ENCODE measurements at places on chromosomes 1 and 21.
A peak's percentile ranks its signal among the peaks of the same experiment; 100 is the strongest.

DNA sequence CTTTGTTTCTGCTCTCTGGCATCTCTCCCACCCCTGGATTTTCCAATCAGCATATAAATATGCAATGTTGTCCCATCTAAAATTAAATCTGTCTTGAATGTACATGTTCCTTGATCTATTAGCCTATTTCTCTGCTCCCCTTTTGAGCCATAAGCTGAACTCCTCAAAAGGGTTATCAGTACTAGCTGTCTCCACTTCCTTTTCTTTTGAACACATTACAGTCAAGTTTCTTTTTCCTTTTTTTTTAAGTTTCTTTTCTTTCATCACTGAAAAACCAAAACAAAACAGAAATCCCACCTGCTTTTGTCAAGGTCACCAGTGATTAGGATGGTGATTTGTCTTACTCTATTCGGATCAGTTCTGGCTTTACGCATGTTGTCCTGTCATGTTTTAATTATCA lies 29.3 kb downstream of the XCL2 start:
- DNase-seq = no peak

DNA sequence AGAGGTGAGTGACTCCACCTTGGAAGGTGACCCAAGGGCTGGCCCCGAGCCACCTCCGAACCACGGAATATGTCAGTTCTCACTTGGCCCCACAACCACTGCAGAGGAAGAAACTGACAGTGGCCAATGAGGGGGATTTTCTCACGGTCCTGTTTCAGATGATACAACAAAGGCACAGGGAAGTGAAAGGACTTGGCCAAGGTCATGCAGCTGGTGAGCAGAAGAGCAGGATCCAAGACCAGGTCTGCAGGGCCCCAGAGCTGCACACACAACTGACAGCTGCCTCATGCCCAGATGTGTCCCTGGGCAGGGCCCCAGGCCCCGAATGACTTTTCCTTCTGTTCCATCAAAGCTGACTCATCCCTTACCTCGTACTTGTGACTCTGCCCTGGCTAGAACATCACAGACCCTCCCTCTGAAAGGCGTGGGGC lies 25.8 kb upstream of the EVA1B start:
- DNase-seq = no peak

- DNase-seq = no peak
Measured at GRCh38 chr21:38095220-38095619, 161.6 kb upstream of the KCNJ15 start.

- DNase-seq = no peak
Measured at GRCh38 chr1:119724611-119725218, 13.0 kb downstream of the PHGDH start.

GRCh38 chr1:110605901-110606656 lies at the start of gene KCNA2:
Gene KCNA2, minus strand, starts transcription at chr1:110606358. Its CDS starts 1,576 bp downstream, at chr1:110604782.
- DNase-seq = no peak

DNA sequence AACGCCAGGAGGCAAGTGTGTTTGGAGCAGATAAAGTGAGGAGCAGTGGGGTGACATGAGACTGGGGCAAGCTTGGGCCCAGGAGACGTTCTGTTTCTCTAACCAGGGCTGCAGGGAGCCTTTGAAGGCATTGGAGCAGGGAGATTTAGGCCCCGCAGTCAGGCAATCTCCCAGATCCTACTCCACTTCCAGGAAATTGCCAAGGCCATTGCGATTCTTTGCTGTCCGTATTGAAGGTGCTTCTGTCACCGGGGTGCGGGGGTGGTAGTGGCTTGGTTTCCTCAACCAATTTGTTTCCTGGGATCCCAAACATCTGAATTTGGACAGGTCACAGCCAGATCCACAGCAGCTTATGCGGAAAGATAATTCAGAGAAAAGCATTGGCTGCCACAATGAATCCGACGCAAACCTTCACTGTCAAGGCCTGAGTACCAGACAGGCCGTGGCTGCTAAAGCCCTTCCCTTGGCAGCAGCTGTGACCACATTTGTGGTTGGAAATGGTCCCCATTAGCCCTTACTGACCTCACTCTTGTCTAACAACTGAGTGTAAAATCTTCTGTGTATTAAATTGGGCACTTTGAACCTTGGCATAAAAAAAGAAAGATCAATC lies 385.6 kb downstream of the PTPRU start:
- no peak for DNase-seq

GRCh38 chr1:208535511-208535910 lies 291.3 kb upstream of the PLXNA2 start:
- DNase-seq = no peak

- peak; percentile 63 for DNase-seq
Measured at GRCh38 chr1:39575191-39576015, 1.2 kb downstream of the PABPC4 start.

- no peak for DNase-seq
Measured at GRCh38 chr1:204996981-204997380, 46.0 kb upstream of the CNTN2 start.

GRCh38 chr21:36237441-36237840 lies 80.8 kb downstream of the DOP1B start:
- DNase-seq = no peak
